HT-29 (cell line): ENCODE measurements at places on chromosomes 4 and X. TPM values are rescaled to one million over a fixed set of nuclear protein-coding genes. Genes with fewer than 3 reads are reported as not detected.

Gene MAP3K15
- total RNA-seq: 0.26 TPM in 1 of 2 replicates, not detected in the other

Gene GYPB
- total RNA-seq: not detected in 2 replicates

Gene GUCY1B1
- total RNA-seq: not detected in 2 replicates

Gene SRPX
- not detected in 2 replicates for total RNA-seq

Gene HPSE
- 0.28 and 1.4 TPM in 2 replicates for total RNA-seq

Gene FGB
- not detected in 2 replicates for total RNA-seq

Gene MED12
- 21.4 and 36.2 TPM in 2 replicates for total RNA-seq
